ENCODE measurements at places on chromosomes 7 and 10. TPM values are rescaled to one million over a fixed set of nuclear protein-coding genes. Genes with fewer than 3 reads are reported as not detected.

The ANKRD30A gene
- total RNA-seq, result 0.07 TPM

The SAP25 gene
- 2.0 TPM for total RNA-seq

The RAB19 gene
- not detected for total RNA-seq

The HOXA6 gene
- 26.4 TPM for total RNA-seq

The TMEM225B gene
- total RNA-seq, result 0.85 TPM

The PNLIPRP1 gene
- total RNA-seq, result 0.63 TPM

The DOCK1 gene
- 17.5 TPM for total RNA-seq

The VWA2 gene
- 0.14 TPM for total RNA-seq

The SSC4D gene
- total RNA-seq, result 0.43 TPM

The SFXN4 gene
- 57.0 TPM for total RNA-seq

The NFKB2 gene
- total RNA-seq, result 6.9 TPM

The GOLGA7B gene
- total RNA-seq, result 0.91 TPM

The TCF7L2 gene
- 2.2 TPM for total RNA-seq

The OR6V1 gene
- 0.47 TPM for total RNA-seq

The CCSER2 gene
- 43.6 TPM for total RNA-seq

The ADIRF gene
- total RNA-seq, result 0.71 TPM

The ZCWPW1 gene
- 6.5 TPM for total RNA-seq

The RET gene
- 0.23 TPM for total RNA-seq

The KLHL7 gene
- total RNA-seq, result 69.6 TPM

The MMRN2 gene
- 2.6 TPM for total RNA-seq

The LRRC18 gene
- not detected for total RNA-seq

The VWDE gene
- total RNA-seq, result 0.56 TPM

The BAZ1B gene
- 54.8 TPM for total RNA-seq

Data from motor neuron (in vitro differentiated cells).